ENCODE measurements at places on chromosomes 13 and 19. TPM values are rescaled to one million over a fixed set of nuclear protein-coding genes. Genes with fewer than 3 reads are reported as not detected.

- no peak for DNase-seq
Measured at GRCh38 chr19:9940778-9941177, 4.5 kb upstream of the OLFM2 start.

- no peak for DNase-seq
Measured at GRCh38 chr19:5358173-5358800, 17.7 kb upstream of the PTPRS start.

HSPB6 gene
- 412 TPM for total RNA-seq

DNA sequence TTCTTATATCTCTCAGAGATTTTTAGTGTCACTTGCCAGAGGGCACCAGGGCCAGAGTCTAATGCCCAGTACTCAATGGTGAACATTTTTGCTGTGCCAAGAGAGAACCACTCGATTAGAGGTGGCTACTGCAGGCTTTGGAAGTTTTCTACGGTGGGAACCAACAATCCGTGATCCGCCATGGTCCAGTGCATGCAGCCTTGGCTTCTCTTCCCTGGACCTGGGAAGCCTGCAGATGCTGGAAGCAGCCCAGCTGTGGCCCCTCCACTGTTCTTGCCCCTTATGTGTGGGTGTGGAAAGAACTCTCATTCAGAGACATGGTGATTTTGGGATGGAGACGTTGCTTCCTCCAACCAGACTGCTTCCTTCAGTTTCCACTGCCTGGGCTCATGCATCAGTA is 224.2 kb downstream of the TSHZ3 start:
- peak; percentile 43 for DNase-seq

- DNase-seq, result no peak
Measured at GRCh38 chr13:59016250-59016649, 1147.5 kb downstream of the DIAPH3 start.

DNA sequence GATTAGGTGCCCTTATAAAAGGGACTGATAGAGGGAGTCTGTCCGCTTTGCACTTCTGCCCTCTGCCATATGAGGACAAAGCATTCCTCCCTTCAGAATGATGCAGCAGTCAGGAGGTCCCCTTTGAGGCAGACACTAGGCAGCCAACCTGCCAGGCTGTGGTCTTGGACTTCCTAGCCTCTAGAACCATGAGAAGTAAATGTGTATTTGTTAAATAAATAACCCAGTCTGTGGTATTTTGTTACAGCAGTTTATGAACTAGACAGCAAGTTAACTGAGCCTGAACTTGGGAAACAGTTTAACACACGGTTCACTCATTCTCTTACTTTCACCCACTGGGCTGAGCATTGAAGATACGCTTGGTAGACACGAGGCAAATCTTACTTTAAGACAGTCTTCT is 313.2 kb downstream of the UQCRFS1 start:
- DNase-seq, result no peak
